Daoy (cell line): ENCODE measurements at places on chromosomes 1 and 21. TPM values are rescaled to one million over a fixed set of nuclear protein-coding genes. Genes with fewer than 3 reads are reported as not detected.

Gene CYP4Z1
- not detected in 2 replicates for total RNA-seq

Gene CNKSR1
- total RNA-seq: 1.3 TPM in 2 replicates

Gene FDPS
- total RNA-seq: 219 and 227 TPM in 2 replicates

Gene PSRC1
- 87.5 and 129 TPM in 2 replicates for total RNA-seq

Gene TMEM50A
- total RNA-seq: 102 and 104 TPM in 2 replicates

Gene CCDC27
- not detected in 2 replicates for total RNA-seq

Gene LCE2B
- total RNA-seq: not detected in 2 replicates

Gene NES
- total RNA-seq: 0.51 and 0.89 TPM in 2 replicates

Gene PROK1
- not detected in 2 replicates for total RNA-seq

Gene PRDM16
- total RNA-seq: 0.91 and 3.1 TPM in 2 replicates

Gene CHRM3
- total RNA-seq: 0.45 and 1.5 TPM in 2 replicates

Gene SPRR1B
- total RNA-seq: not detected in 2 replicates

Gene SLAMF7
- 0.03 and 0.91 TPM in 2 replicates for total RNA-seq

Gene ETV3
- 6.7 and 7.1 TPM in 2 replicates for total RNA-seq

Gene DTL
- total RNA-seq: 28.7 and 37.0 TPM in 2 replicates

Gene DCDC2B
- not detected in 2 replicates for total RNA-seq

Gene ZSWIM5
- 1.4 and 1.8 TPM in 2 replicates for total RNA-seq

Gene RNU1-4
- total RNA-seq: 306 and 832 TPM in 2 replicates

Gene IL19
- not detected in 2 replicates for total RNA-seq

Gene KIF26B
- total RNA-seq: 0.39 and 1.1 TPM in 2 replicates

Gene CELA2B
- total RNA-seq: not detected in 2 replicates

Gene LRRC38
- total RNA-seq: not detected in 2 replicates

Gene NGF
- 0.45 and 0.51 TPM in 2 replicates for total RNA-seq

Gene DYNLT5
- not detected in 2 replicates for total RNA-seq

Gene C1orf53
- 18.8 and 28.6 TPM in 2 replicates for total RNA-seq

Gene INAVA
- 7.3 and 7.5 TPM in 2 replicates for total RNA-seq

Gene TNFRSF14
- 9.0 and 12.1 TPM in 2 replicates for total RNA-seq

Gene TMEM9
- 86.8 and 94.3 TPM in 2 replicates for total RNA-seq

Gene ATP1A2
- not detected in 2 replicates for total RNA-seq

Gene VTCN1
- total RNA-seq: not detected in 2 replicates
